ENCODE measurements at places on chromosomes 2 and 18.

DNA sequence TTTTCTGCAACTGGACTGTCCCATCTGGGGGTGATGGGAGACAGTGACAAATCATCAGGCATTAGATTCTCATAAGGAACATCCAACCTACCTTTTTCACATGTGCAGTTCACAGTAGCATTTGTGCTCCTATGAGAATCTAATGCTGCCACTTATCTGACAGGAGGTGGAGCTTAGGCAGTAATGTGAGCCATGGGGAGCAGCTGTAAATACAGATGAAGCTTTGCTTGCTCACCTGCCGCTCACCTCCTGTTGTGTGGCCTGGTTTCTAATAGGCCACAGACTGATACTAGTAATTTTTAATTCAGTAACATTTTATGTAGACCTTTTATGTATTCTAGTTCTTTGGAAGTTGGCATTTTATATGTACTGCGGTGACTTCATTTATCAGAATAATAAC is 180.1 kb upstream of the SPOPL start:
- DNase-seq: no peak

DNA sequence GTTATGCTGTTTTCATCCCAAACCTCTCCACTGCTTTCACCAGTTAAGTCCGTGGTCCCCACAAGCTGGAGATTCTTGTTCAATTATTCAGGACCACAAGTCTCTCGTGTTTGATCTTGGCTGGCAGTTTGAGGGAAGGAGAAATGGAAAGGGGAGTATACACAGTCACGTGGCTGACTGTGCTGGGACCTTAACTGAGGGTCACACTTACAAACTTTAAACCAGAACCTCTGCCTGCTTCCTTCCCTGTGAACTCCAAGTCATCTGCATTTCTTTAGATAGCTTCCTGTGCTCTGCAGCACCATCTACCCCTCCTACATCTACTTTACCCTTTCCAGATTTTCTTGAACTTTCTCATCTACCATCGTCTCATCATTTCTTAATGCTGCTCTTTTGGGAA is 91.7 kb downstream of the ARHGEF4 start:
- DNase-seq: no peak

- no peak for DNase-seq
Observed at GRCh38 chr2:189297446-189297845, 117.9 kb upstream of the COL5A2 start.

DNA sequence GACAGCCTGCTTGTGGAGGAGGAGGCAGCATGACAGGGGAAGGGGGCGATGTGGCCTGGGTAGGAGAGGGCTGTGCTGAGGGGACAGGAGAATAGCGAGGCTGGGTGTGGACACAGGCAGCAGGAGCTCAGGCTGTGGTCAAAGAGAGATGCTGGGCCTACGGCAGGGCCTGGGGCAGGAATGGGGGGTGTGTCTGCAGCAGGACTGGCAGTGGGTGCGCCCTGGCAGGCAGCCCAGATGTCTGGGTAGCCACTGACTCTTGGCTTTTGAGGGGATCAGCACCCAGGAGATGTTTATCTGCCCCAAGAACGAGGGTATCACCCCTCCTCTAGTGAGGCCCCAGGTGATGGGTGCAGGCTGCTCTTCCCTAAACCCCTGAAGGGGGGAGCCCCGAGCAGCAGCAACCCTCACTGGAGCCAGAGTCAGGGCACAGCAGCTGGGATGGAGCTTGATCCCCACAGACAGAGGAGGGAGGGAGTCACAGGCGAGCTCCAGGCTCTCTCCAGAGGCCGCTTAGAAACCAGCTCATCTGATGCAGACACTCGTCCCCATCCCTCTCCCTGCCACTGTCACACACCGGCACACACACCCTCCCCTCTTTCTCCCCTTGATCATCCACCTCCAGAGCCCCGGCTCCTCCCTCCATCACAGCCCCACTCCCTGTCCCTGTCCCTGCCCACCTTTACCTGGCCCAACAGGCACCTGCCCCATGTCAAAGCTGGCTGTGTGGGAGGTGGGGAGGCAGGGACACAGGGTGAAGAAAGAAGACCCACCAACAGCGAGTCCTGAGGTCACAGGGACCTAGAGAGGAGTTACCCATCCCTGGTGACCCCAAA is 29.8 kb upstream of the TNS1 start:
- DNase-seq: no peak

GRCh38 chr2:25972049-25972823 is 10.1 kb downstream of the KIF3C start:
- no peak for DNase-seq

GRCh38 chr2:225771701-225772100 is 372.2 kb downstream of the NYAP2 start:
- DNase-seq: no peak

DNA sequence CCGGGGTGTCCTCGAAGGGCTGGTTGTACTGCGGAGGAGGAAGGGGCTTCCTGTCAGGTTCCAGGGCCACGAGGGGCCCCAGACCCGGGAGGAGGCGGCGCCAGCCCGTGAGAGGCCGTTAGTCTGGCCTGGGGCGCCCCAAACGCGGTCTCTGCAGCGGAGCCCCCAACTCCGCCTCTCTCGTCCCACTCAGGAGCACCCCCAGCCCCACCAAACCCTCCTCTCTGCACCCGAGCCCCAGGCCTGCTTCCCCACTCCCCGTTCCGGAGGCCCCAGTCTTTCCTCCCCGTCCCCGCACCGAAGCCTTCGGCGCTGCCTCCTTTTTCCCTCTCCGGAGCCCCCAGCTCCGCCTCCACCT is 473 bp downstream of the HJURP start:
- no peak for DNase-seq

GRCh38 chr2:240140511-240140910 is at the start of gene OTOS:
TSS of gene OTOS (minus strand) at chr2:240140658. CDS start at chr2:240140326, 332 bp downstream.
- DNase-seq: no peak
